ENCODE measurements at places on chromosomes 5 and 9. TPM values are rescaled to one million over a fixed set of nuclear protein-coding genes. Genes with fewer than 3 reads are reported as not detected.
A peak's percentile ranks its signal among the peaks of the same experiment; 100 is the strongest.

DNA sequence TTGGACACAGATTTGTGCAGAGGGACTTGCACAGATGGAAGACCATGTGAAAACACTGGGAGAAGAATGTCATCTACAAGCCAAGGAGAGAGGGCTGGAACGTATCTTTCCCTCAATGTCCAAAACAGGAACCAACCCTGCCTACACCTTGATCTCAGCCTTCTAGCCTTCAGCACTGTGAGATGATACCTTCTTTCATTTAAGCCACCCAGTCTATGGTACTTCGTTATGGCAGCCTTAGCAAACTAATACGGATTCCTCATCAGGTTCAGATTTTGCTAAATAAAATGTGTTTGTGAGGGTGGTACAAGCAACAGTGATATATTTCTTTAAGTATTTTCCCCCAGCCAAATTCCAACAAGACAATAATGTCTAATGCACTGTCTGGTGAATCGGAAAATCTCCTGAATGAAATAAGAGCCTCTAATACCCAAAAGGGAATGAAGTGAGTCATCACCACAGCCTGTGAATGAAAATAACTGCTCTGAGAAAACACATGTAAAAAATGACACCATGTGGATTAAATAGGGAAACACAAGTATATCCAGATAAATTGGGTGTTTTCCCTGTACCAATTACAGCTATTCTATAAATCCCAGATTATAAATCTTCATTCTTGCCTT is 182.8 kb upstream of the TARS1 start:
- no peak overlapping the region for H3K27ac ChIP-seq
- no peak for DNase-seq
- no peak overlapping the region for H3K4me3 ChIP-seq
- no peaks in the 10 kb centered on the region for H3K27me3 ChIP-seq
- H3K36me3 ChIP-seq: no peaks in the 10 kb centered on the region

DNA sequence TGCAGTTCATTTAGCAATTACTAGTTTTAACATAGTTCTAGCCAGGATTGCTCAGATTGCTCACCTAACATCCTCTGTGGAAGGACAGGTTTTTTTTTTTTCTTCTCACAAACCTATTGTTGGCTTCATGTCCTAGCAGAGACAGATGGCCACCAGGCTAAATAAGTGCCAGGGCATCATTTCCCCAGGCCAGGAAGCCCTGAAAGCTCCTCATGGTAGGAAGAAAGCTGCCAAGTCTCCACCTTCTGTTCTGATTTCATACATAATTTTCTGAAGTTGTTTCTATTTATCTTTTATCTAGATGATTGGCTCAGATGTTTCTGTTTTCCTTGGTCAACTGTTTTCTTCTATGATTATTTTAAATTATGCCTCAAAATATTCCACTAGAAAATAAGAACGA is 31.0 kb downstream of the EFCAB9 start:
- H3K36me3 ChIP-seq: peaks cover 5% of the 10 kb centered on the region
- no peak overlapping the region for H3K27ac ChIP-seq
- H3K4me1 ChIP-seq: no peaks in the 10 kb centered on the region
- no peak overlapping the region for H3K4me3 ChIP-seq
- H3K27me3 ChIP-seq: no peaks in the 10 kb centered on the region

The SOHLH1 gene
- not detected for total RNA-seq

DNA sequence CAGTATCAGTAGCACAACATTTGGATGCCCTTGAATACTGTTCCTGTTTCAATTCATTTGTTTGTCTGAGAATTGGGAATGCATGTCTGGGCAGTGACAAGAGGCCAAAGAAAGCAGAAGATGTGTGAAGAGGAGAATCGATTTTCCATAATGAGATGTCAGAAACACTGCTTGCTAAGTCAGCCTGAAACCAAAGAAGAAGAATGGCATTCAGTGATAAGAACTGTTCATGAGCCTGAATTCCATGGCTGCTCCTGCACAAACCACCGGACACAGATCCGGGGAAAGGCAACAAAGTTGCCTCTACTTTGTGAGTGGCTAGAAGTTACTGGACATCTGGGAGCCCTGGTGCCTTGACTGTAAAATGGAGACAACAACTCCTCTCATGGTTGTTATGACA is 207.2 kb upstream of the RASEF start:
- no peaks in the 10 kb centered on the region for H3K36me3 ChIP-seq
- no peaks in the 10 kb centered on the region for H3K27me3 ChIP-seq
- H3K27ac ChIP-seq: peak overlapping the region; percentile 41
- H3K4me3 ChIP-seq: no peak overlapping the region
- DNase-seq: no peak
- no peaks in the 10 kb centered on the region for H3K4me1 ChIP-seq

- H3K4me1 ChIP-seq: no peaks in the 10 kb centered on the region
- H3K27ac ChIP-seq: no peak overlapping the region
- no peak overlapping the region for H3K4me3 ChIP-seq
- no peaks in the 10 kb centered on the region for H3K36me3 ChIP-seq
Observed at GRCh38 chr9:19924080-19924479, 135.2 kb upstream of the SLC24A2 start.

Measured in right atrium auricular region (tissue), 2 donors.